ENCODE measurements at places on chromosomes 3 and 15.

DNA sequence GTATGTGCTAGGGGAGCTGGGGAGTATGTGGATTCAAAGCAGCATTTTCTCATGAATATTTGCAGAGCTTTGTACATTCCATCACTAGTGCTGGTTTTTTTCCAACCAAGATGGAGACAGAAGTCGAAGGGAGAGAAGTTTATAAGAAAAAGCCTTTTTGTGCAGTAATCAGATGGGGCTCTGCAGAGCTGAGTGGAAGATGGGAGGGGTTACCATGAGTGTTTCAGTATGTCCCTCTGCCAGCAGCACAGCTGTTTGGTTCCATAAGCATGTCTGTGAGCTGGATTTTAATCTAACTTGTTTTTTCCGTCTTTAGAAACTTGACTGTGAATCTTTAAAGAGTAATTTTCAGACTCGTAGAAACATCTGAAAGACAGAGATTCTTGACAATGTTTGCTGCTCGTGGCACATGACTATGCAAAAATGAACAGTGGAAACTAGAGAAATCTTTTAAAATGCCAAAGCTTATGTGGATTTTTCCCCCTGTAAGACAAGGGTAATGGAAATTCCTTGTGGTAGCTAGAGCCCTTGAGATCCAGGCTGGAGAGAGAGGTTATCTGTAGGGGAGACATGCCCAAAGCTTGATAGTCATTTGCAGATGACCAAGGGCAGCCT is 20.3 kb downstream of the STARD9 start:
- no peak for DNase-seq

DNA sequence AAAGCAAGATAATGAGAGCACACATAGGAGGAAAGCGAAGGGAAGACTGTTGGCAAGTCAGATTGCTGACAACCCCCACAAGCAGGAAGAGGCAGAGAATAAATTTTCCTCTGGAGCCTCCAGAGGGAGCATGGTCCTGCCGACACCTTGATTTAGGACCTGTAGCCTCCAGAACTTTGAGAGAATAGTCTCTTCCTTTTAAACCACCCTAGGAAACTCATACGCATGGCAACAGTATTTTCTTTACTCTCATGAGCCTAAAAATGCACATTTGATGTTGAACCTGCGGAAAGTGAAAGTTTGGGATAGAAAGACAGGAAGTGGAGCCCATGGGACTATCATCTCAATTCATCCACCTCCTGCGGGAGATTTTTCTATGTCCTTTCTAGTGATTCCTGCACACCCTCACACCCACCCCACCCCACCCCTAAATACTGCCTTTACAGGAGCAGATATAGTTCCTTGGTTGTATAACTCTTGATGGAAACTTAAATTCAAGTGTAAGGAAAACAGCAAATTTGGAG is 116.7 kb upstream of the LPP start:
- DNase-seq = no peak

DNA sequence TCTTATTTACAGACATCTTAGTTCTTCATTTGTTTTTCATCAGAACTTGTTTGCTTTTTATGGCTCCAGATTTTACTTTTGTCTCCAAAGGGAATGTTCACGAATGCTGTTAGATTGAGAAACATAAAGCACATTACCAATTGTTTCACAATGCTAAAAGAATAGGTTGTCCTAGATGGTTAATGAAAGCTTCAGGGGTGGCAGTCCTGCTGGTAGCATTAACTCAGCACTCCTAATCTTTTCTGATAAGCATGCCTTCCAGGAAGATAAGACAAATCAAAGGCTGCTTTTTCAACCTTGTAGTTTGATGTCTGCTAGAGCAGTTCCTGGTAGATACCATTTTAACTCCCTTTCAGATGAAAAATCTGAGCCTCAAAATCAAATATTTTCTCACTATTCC is 619.4 kb downstream of the PYDC2 start:
- DNase-seq = no peak

DNA sequence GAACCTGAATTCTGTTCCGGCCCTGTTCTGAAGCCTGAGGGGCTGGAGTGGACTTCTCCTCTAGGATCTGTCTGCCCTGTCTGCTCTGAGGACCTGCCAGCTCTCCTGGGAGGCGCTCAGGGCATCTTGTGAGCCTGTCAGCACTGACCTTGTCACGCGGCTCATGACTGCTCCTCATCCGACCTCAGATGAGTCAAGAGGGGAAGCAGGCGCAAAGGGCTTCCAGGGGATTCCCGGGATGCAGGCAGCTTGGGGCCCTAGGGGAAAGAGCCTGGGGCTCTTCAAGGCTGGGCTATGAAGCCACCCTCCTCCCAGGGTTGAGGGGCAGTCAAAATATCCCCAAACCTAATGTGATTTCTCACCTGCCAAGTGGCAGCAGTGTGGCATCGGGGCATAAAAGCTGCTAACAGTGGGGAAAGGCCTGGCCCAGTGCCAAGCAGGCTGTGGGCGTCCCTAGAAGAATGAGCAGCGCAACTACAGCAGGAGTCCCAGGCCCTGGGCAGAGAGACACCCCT is 27.6 kb upstream of the ANKDD1A start:
- peak; percentile 88 for DNase-seq

DNA sequence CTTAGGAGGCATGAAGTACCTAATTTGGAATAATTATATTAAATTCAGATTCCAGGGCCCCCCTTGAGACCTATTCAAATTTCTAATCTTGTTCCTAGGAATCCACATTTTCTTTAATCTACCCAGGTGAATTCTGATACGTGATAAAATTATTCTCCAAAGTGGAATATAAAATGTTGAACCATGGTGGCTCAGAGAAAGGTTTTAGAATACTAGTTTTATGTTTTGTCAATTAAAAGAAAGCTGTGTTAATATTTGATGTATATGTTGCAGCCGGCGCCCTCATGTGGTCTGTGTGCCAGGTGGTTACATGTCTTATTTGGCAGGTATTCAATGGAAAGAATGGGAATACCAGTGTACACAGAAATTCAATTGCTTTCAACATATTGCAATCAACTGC is 321.8 kb downstream of the FEZF2 start:
- no peak for DNase-seq

DNA sequence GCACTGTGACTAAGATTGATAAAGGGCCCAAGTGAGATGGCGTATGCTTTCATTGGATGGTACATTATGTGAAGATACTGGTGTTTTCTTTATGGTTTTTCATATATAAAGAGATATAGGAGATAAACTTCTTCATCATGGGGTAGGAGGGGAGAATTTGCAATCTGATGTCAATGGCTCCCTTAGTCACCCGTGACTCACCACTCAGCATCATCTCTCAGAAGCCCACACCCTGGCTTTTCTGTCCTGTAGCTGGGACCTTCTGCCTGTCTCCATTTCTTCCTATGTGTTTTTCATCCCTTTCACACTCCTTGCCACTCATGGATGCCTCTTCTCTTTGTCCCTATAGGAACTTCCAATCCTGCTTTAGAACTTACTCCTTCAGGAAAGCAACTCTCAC is 114.3 kb upstream of the SEMA6D start:
- no peak for DNase-seq

DNA sequence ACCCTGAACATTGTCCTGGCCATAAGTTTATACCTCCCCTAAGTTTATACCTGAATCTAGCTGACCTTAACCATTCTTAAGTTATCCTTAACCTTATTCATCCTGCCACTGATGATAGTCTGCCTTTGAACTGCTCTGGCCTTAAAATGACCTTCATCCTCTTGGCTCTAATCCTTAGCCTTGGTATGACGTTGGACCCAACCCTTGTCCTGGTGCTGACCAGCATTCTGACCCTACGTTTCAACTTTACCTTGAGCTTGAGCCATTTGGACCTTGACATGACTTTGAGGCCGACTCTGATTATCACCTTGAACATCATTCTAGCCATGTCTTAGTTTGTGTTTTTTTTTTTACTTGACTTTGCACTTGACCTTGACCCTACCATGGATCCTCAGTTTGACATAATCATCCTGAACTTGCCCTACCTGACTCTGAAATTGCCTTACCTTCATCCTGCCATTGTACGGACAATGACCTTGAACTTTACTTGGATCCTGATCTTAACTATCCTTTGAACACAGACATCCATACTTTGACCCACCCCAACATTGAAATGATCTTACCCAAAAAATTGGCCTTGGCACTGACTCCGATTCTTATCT is 61.1 kb upstream of the ACAD9 start:
- DNase-seq = no peak

GRCh38 chr3:58034738-58035523 is 26.7 kb downstream of the FLNB start:
- no peak for DNase-seq

GRCh38 chr3:104521606-104522336 is 844.9 kb upstream of the ALCAM start:
- DNase-seq = no peak

GRCh38 chr3:20376665-20377217 is 190.7 kb upstream of the SGO1 start:
- DNase-seq = no peak
